ENCODE measurements at places on chromosomes 7 and 10. TPM values are rescaled to one million over a fixed set of nuclear protein-coding genes. Genes with fewer than 3 reads are reported as not detected.

DNA sequence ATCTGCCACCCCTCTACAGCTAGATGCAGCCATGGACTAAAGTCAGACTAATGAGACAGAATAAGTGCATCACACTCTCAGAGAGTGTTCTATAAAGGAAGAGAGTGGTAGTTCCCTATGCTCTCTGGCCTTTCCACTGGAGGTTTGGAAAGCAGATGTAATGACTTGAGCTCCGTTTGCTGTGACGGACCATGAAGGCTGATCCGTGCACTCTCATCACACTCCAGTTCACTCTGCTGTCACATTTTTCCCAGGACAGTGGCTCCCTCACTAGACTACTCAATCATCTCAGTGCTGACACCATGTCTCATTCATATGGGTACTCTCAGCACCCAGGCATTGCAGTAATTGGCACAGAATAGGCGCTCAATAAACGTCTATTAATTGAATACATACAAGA is 20.4 kb downstream of the TRDMT1 start:
- no peaks in the 10 kb centered on the region for H3K36me3 ChIP-seq
- no peak overlapping the region for H3K27ac ChIP-seq
- no peaks in the 10 kb centered on the region for H3K27me3 ChIP-seq
- DNase-seq, result no peak
- no peaks in the 10 kb centered on the region for H3K4me1 ChIP-seq
- H3K4me3 ChIP-seq, result no peak overlapping the region

GRCh38 chr7:26735976-26736600 is 128.3 kb downstream of the SKAP2 start:
- H3K4me3 ChIP-seq, result no peak overlapping the region
- no peak for DNase-seq
- no peaks in the 10 kb centered on the region for H3K4me1 ChIP-seq
- H3K36me3 ChIP-seq, result no peaks in the 10 kb centered on the region

DNA sequence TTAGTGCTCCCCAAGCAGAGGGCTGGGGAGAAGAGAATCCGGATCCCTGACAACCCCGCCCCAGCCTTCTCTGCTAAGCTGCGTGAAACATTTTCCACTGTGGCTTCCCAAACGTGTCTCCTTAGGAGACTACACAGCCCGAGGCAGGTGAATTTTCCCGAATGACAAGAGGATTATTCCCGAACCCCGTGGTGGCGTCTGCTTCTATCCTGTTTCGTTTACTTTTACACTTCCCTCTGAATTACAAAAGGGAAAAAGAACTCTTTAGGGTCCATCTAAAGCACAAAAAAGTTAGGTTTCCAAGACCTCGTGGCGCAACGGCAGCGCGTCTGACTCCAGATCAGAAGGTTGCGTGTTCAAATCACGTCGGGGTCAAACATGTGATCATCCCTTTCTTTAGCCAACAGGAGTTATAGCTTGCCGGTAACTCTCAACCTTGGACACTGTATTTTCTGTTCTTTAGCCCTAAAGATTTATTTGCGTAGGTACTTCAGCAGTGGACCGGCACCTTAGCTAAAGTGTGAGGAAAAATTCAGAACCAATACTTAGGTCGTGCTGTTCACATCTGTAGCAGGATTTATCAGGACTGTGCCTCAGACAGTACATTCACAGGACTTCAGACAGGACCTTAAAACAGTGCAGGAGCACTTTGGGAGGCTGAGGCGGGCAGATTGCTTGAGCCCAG is 3.2 kb upstream of the ZNF789 start:
- H3K36me3 ChIP-seq, result peaks cover 2% of the 10 kb centered on the region
- no peak for DNase-seq
- no peaks in the 10 kb centered on the region for H3K27me3 ChIP-seq
- no peak overlapping the region for H3K4me3 ChIP-seq
- H3K4me1 ChIP-seq, result peaks cover 29% of the 10 kb centered on the region
- no peak overlapping the region for H3K27ac ChIP-seq

GRCh38 chr10:79313911-79314439 is 33.3 kb upstream of the PPIF start:
- DNase-seq, result no peak
- H3K4me1 ChIP-seq, result peaks cover 23% of the 10 kb centered on the region

PROSER2 gene
- total RNA-seq, result 3.9 TPM

DNA sequence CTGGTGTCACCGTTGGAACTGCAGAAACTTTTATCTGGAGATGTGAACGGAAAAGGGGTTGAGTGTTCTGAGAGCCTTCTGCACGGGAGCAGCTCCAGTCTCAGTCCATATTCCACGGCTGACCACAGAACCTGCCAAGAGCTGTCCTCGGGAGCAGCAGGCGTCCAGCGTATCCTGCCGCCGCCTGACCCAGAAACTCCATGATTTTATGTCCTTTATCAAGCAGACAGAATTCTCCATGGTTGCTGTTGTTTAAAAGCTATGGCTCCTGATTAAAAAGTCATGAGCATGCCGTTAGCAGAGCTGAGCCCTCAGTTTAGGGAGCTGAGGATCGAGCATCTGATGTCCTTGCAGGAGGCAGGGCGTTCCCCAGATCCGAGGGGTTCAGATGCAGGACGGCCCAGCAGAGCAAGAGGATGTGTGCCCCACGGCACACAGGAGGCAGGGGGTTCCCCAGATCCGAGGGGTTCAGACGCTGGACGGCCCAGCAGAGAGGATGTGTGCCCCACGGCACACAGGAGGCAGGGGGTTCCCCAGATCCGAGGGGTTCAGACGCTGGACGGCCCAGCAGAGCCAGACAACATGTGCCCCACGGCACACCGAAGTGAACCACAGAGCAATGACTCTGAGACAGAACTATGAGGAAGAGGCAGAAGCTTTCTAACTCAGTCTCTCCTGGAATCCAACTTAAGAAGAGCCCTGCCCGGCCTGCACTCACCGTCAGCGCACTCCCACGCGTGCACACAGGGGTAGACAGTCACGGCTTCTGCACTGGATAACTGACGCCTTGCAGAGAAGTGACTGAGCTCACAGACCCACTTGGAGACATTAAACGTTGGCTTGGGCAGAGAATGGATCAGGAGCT is 96.4 kb downstream of the WDR37 start:
- no peaks in the 10 kb centered on the region for H3K36me3 ChIP-seq
- H3K27ac ChIP-seq, result no peak overlapping the region
- no peak overlapping the region for H3K4me3 ChIP-seq
- no peaks in the 10 kb centered on the region for H3K4me1 ChIP-seq

OPN4 gene
- not detected for total RNA-seq

- H3K27ac ChIP-seq, result no peak overlapping the region
- H3K4me1 ChIP-seq, result no peaks in the 10 kb centered on the region
- no peaks in the 10 kb centered on the region for H3K36me3 ChIP-seq
- H3K27me3 ChIP-seq, result no peaks in the 10 kb centered on the region
- no peak overlapping the region for H3K4me3 ChIP-seq
- DNase-seq, result no peak
Observed at GRCh38 chr10:78288663-78289062, 255.0 kb downstream of the RPS24 start.

GRCh38 chr7:7702826-7703225 is 15.6 kb downstream of the RPA3 start:
- no peak for DNase-seq
- no peak overlapping the region for H3K4me3 ChIP-seq
- H3K27me3 ChIP-seq, result no peaks in the 10 kb centered on the region
- peaks cover 62% of the 10 kb centered on the region for H3K4me1 ChIP-seq

Data from stomach (tissue), 19 donors.